ENCODE measurements at places on chromosomes 2 and 18.

DNA sequence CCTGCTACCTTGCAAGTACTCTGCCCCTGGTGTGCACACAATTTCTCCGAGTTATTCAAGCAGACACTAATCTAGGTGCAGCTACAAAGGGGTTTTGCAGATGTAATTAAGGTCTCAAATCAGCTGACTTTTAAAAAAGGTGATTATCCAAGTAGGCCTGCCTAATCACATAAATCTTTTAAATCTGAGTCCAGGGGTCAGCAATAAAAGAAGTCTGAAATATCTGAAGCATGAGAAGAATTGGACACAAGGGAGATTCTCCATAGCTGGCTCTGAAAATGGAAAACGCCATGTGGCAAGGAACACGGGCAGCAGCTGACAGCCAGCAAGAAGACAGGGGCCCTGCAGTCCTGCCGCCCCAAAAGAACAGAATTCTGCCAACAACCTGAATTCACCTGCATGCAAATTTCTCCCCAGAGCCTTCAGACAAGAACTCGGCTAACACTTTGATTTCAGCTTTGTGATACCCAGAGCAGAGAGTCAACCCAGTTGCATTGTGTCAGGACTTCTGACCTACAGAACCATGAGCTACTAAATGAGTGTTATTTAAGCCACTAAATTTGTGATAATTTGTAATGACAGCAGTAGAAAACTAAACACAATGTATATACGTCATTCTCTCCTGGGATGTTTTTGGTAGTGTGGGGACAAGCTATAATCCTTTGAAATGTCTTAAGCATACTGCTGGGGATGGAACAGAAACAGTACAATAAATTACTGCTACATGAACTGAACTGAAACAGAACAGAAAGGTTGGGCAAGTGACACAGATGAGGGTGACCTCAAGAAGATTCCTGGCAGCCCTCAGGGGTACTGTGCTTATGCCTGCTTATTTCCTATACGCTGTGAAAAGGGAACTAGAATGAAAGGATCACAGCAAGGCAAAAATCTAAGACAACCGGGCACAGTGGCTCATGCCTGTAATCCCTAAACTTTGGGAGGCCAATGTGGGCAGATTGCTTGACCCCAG is 3.2 kb downstream of the INO80C start:
- DNase-seq, result no peak

- no peak for DNase-seq
Measured at GRCh38 chr2:232137356-232138147, 176.0 kb downstream of the DIS3L2 start.

GRCh38 chr2:160397530-160397865 is 96.1 kb downstream of the RBMS1 start:
- DNase-seq, result no peak

DNA sequence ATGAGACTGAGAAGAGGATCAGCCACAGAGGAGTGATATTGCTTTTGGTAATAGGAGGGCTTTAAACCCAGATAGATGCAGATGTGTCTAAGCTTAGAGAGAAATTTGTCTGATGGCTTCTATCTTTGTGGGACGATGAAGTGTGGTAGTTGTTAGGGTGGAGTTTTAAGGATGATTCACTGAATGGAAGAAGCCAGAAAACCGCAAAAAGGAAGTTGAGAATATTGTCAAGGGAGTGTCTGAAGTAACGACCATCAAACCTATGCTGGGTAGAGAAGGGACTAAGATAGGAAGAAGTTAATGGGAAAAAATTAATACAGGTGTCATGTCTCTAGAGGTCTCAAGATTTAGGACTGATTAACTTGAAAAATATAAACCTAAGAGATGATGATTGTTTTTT is 195.6 kb upstream of the MC4R start:
- no peak for DNase-seq

DNA sequence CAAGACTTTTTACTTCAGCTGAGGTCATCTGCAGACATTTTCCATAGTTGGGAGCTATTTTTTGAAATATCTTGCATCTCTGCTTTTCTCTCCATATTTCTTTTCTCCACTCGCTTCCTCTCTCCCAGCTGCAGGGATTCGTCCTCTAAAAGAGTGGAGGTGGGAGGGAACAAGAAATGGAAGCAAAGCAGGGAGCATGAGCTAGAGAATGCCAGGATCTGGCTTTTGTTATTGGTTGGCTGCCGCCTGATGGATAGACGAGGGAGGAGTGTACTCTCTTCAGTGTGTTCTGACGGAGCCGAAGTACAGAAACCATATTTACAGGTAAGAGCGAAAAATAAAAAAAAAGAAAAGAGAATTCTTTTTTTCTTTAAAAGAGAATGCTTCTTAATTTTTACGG is at the start of gene CSRNP3:
CSRNP3 (plus strand) TSS at position 282 of the 400 bp plus-strand sequence. CDS start 125,368 bp downstream, outside the sequence.
- no peak for DNase-seq

DNA sequence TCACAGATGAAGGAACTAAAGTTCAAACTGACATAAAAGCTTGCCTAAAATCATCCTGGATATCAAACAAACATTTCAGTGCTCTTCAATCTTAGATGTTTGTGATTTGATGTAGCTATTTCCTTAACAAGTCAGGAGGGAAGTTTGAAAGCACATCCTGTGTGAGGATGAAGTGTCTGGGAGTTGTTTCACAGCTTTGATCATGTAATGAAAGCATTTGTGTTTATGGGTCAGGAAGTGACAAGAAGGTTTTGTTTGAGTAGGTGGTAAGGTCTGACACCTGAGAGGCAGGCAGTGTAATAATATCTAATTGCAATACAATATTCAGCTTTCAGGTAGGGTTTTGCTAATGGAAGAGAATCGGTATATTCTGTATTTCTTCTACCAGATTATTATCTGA is 26.0 kb upstream of the CSRNP3 start:
- DNase-seq, result no peak

GRCh38 chr2:164430166-164430783 is 191.0 kb downstream of the GRB14 start:
- no peak for DNase-seq

DNA sequence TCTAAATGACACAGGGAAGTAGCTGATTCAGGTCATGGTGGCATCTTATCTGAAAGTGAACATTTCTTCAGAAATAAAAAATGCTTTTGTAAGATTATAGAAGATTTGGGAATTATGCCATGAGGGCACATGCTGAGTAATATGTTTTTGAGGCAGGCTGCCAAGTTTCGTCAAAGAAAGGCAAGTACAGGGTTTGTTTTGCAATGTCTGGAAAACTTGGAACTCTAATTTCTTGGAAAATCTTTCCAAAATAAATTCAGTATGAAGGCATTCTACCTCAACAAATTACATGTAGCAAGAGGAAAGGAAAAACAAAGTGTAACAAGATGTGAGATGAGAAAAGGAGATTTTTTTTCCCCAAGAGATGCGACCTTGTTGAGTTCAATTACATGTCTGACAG is 167.7 kb downstream of the PLCL1 start:
- no peak for DNase-seq

DNA sequence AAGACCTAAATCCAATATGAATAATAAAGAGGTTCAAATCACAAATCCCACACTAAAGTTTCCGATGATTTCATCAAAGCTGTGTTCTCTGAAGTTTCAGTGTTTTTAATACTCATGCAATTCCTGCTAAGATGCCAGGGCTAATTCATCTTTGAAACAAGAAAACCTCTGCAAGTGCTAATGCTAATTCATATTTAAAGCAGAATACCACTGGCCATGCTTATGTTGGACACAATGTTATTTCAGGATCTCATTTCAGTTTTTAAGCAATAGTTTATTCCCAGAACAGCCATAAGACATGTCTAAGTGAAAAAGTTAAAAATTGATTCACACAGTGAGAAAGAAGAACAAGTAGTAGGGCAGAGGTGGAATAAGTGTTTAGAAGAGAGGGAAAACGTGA is 62.8 kb downstream of the GRB14 start:
- no peak for DNase-seq

- no peak for DNase-seq
Measured at GRCh38 chr2:238159071-238159539, 335 bp downstream of the ERFE start.

DNA sequence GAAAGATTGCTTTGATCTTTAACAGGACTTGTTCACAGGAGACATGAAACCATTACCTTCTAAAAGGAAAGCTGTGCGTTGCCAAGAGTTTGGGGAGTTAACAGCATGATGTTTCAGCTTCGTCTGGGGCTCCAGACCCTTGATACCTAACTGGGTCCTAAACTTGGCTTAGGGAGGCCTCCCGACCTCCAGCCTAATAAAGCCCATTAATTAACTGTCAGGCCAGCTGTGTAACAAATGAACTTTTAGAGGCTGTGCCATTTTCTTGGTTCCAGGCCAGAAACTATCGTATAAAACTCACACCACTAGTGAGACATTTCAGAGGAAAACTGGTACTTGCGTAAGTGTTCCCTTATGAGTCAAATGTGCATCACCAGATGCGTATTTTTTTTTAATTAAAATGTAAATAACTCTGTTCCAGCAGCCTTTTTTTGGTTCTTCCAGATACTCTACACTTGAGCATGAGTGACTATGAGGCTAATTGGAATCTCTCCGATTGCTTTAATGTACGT is 236.5 kb downstream of the BCL2 start:
- DNase-seq, result no peak

- no peak for DNase-seq
Measured at GRCh38 chr2:203783496-203784203, 77.2 kb downstream of the CD28 start.

All from CD4-positive, alpha-beta T cell treated with Interleukin-15 for 4 hours (primary cell).